DMS79 treated with DMSO at 0.1 percent for 48 hours (cell line): ENCODE measurements at places on chromosomes 12 and 14.

- DNase-seq: no peak
Measured at GRCh38 chr12:15996254-15996653, 85.1 kb downstream of the DERA start.

DNA sequence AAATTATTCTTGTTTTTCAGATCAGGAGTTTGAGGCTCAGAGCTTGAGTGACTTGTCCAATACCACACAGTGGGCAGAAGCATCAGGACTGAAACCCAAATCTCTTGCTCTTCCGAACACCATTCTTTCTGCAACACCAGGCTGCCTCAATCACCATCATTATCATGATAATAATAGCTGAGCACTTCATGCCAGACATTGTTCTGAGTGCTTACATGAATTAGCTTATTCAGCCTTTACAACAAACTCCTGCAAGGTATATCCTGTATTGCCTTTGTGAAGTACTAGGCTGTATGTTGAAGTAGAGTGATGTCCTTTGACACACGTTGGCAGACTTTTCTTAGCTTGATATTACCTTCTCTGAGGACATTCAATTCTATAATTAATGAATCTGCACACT, 257.4 kb upstream of the ATP2B1 start:
- no peak for DNase-seq

GRCh38 chr12:108507971-108508642, 7.0 kb upstream of the FICD start:
- DNase-seq: no peak

DNA sequence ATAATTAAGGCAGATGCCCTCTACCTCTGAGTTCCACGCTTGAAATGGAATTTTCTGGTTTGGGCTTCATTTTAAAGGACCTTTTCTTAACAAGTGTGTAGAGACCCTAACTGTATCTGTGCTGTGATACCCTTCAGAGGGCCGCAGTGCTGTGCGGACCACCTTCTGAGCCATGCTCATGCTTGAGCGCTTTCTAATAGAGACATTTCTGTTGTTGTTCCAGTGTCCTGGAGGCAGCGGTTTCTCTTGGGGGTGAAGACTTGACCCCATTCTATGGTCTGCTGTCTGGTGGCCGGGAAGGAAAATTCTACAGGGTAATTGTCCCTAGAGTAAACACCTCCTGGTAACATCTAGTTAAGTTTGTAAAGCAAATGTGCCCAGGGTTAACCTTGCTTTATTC, 46.7 kb upstream of the BCL7A start:
- DNase-seq: no peak

DNA sequence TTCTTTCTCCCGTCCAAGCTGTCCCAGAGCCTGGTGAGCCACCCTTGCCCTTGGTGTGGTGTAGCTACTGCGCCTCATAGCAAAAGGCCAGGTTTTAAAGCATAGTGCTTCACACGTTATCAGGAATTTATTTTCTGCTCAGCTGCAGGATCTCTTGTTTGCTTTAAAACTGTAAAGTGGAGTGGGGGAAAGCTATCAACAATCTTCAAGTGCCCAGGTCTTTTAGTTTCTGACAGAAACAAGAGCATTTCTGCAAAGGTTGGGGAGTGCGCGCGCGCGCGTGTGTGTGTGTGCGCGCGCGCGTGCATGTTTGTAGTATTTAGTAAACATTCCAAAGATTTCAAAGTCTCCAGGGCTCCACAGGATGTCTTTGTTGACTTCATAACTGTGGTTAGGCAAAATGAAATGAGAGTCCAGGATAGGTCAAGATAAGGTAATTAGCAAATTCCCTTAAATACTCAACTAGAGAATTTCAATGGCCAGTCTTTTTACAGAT, 45.5 kb downstream of the EML1 start:
- peak; percentile 68 for DNase-seq

GRCh38 chr12:17020765-17021164, 414.8 kb upstream of the LMO3 start:
- DNase-seq: no peak

DNA sequence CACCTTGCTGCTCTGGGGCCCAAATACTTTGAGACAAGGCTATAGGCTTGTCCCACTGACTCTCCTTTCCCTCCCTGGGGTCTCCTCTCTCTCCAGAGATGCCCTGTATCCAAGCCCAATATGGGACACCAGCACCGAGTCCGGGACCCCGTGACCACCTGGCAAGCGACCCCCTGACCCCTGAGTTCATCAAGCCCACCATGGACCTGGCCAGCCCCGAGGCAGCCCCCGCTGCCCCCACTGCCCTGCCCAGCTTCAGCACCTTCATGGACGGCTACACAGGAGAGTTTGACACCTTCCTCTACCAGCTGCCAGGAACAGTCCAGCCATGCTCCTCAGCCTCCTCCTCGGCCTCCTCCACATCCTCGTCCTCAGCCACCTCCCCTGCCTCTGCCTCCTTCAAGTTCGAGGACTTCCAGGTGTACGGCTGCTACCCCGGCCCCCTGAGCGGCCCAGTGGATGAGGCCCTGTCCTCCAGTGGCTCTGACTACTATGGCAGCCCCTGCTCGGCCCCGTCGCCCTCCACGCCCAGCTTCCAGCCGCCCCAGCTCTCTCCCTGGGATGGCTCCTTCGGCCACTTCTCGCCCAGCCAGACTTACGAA, 3.1 kb downstream of the NR4A1 start:
- no peak for DNase-seq

DNA sequence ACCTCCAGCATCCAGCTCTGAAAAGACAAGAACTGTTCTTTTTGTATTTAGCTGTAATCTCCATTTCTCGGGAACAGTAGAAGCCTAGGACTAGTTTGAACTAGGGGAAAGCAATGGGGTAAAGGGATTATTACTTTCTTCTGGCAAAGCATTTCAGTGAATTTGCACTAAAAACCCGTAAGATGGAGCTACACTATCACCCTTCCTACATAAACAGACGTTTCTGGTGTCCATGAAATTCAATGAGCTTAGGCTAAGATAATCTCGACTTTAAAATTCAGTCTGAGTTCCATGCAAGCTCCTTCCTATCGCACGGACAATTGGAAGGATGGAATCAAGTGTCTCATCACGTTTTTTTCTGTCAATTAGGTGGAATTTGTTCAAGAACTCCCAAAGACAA, 24.0 kb downstream of the ACSM4 start:
- no peak for DNase-seq

GRCh38 chr14:22509751-22510300, 79.2 kb downstream of the DAD1 start:
- DNase-seq: no peak

- DNase-seq: peak; percentile 23
Measured at GRCh38 chr12:3168223-3169221, 91.3 kb downstream of the TSPAN9 start.

DNA sequence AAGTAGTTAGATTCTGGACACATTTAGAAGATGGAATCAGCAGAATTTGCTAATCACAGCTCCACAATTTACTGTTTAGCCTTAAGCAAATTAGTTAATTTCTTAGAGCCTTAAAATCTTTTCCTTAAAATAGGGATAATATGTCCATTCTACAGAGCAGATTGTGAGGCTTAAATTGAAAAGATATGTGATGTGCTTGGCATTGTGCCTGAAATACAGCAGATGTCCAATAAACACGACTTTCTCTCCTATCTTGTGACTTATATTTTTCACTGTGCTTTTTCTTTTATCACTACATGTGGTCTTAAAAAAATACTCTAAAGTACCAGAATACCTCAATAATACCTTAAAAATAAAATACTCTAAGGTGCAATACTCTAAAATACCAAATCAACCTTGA, 30.6 kb downstream of the CCER1 start:
- DNase-seq: no peak

DNA sequence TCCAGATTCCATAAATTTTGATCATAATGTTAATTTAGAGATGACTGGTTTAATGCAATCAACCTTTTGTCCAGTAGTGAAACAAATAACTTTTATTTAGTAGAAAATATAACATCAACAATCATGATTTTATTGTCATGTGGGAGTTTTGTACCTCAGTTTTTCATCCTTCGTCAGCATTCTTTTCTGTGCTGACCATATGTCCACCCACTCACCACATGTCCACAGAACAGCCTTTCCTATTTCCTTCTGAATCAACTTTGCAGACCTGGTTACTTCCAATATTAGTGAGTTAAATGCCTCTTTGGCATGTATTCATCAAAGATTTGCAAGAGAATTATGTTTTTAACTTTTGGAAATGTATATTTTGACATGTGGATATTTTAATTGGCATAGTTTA, 36.8 kb upstream of the CNTN1 start:
- DNase-seq: no peak

DNA sequence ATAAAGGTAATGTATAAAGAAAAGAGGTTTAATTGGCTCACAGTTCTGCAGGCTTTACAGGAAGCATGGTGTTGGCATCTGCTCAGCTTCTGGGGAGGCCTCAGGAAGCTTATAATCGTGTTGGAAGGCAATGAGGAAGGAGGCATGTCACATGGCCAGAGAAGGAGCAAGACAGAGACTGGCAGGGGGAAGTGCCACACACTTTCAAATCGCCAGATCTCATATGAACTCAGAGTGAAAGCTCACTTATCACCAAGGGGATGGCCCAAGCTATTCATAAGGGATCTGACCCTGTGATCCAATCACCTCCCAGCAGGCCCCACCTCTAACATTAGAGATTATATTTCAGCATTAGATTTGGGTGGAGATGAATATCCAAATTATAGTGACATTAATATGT, 26.3 kb downstream of the LDHB start:
- no peak for DNase-seq

GRCh38 chr12:90659060-90659459, 295.9 kb downstream of the CCER1 start:
- no peak for DNase-seq

DNA sequence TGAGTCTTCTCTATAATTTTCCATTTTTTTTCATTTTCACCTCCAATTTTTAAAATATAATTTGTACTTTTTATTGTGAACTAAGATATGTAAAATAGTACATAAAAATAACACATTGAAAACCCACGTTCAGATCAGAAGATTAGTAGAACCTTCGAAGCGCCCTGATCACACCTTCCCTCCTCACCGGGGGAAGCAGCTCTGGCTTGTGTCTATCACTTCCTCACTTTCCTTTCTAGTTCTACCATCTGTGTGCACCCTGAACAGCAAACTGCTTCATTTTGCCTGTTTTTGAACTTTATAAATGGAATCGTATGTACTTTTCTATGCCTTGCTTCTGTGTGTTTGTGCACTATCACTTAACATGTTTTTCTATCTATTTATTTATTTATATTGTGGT, 11.8 kb upstream of the CD27 start:
- no peak for DNase-seq

DNA sequence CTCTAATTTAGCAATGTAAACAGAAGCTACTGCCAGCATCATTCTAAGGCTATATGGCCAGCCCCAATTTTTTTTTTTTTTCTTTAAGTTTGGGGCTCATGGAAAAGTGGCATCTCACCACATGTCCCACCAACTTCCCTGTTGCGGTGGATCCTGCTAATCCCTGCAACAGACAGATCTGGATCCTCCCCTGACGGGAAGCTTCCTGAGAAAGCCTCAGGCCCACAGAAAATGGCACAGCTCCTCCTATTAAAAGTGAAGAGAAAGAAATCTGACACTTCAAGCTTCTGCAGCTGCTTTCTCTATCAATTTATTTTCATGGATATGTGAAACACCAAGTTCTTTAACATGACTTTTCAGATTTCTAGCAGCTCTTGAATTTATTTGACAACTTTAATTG, 433.8 kb upstream of the DCN start:
- DNase-seq: no peak
